NB4 (cell line): ENCODE measurements at places on chromosomes 4 and X.

DNA sequence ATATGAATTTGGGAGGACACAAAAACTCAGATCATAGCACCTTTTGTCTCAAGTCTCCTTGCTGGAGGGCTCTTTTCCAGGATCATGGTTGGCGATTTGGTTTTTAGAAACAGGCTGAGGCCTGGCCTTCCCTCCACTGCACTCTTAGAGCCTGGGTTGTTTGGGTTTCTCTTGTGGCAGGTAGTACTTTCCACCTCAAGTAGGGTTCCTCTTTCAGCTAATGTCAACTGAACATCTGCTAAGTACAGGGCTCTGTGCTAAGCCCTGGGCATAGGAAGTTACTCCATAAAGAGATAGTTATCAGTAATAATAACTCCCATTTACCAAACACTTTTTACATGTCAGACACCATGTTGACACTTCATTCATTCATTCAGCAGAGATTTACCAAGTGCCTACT lies 28.2 kb upstream of the APLN start:
- DNase-seq = no peak

- DNase-seq = no peak
These were observed 45.0 kb downstream of the ETDC start for GRCh38 chrX:135354288-135354687.

- no peak for DNase-seq
These were observed 237.9 kb upstream of the GK2 start for GRCh38 chr4:79645942-79646341.

- no peak for DNase-seq
These were observed 1.1 kb downstream of the MOB1B start for GRCh38 chr4:70903291-70903603.

DNA sequence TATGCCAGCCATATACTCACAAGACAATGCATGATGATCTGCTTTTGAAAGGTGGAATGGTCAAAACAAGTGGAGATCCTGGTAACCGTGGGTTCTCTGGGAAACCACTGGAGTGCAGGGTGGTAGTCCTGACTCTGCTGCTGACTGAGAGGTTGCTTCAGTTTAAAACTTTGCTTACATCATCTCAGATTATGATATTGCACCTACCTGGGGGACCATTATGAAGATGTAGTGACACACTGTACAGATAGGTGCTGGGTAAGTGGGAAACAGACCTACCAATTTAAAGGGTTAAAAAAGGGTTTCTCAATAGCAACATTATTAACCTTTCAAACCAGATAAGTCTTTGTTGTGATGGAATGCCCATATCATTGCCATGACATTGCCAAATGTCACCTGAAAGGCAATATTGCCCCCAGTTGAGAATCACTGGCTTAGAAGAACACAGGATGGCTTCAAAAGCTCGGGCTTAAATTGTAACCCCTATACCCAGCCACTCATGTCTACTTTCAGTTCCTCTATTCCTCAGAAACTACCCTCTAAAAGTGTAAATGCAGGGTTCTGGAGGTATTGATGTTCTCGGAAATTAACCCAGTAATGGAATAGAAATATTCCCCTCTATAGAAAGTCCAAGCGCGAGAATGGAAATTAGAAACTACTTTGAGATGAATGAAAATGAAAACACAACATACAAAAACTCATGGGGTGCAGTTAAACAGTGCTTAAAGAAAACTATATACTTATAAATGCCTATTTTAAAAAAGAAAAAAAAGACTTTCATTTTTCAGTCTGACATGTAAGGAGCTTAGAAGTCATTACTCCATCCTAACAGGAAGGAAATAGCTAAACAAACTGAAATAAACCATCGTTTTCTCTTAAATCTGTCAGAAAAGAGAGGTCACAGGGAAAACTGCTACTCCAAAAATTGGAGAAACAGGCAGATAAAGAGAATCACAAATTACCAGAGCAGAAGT lies 65.8 kb downstream of the ARHGEF6 start:
- DNase-seq = peak; percentile 15

- no peak for DNase-seq
These were observed 1341.5 kb upstream of the IGFBP7 start for GRCh38 chr4:58451707-58452106.

DNA sequence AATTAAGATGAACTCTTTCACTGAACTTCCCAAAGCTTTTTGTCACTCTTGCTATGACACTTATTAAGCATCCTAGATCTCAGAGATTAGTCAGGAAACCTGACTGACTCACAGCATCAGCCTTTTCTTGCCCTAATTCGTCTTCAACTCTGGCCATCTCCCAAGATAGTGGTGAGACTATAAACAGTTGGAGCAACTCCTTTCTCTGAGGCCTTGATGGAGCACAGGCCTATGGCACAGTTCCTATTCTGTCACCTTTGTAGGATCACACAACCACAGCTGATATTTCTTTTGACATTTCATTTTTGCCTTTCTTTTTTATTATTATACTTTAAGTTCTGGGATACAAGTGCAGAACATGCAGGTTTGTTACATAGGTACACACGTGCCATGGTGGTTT lies 217.6 kb downstream of the PRR32 start:
- no peak for DNase-seq

- DNase-seq = no peak
These were observed 119.6 kb downstream of the FAAH2 start for GRCh38 chrX:57406149-57406548.
